Stimulated activated CD8-positive, alpha-beta memory T cell treated with anti-CD3 and anti-CD28 coated beads, Interleukin-4, amount 100 ng/mL, for 4 hours (primary cell): ENCODE measurements at places on chromosomes 1 and 21.

- DNase-seq: no peak
Observed at GRCh38 chr1:160839746-160840145, 22.9 kb downstream of the CD244 start.

DNA sequence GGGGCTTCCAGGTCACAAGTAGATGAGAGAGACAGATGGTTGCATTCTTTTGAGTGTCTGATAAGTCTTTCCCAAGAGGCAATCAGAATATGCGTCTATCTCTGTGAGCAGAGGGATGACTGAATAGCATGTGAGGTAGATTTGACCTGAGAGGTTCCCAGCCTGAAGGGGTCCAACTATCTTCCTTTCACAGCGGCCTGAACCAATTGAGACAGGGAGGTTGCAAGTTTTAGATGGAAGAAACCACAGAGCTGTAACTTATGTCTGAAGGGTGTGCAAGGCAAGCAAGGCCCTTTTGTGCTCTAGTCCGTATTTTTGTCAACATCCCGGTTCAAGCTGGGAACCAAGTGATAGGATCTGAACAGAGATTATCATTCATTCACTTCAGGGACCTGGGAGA is 9.9 kb upstream of the RNF187 start:
- DNase-seq: no peak

GRCh38 chr1:159743651-159744410 is 29.4 kb upstream of the CRP start:
- no peak for DNase-seq

DNA sequence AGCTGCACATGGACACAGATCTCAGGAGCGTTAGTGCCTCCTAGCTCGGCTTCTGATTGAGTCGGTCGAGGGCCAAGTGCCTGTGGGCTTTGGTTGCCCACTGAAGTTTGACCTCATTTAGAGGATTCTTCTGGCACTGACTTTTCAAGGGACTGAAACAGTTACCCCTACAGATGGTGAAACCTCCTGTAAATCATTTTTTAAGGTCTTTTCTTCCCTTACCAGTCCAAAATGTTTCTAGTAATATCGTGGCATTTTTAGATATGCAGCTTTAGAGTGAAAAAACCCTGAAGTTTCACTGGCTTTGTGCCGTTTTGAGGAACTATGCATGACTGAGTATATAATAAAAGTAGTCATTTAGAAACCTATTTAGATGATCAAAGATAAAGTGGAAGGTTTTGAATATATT is 34.7 kb upstream of the L1TD1 start:
- no peak for DNase-seq

DNA sequence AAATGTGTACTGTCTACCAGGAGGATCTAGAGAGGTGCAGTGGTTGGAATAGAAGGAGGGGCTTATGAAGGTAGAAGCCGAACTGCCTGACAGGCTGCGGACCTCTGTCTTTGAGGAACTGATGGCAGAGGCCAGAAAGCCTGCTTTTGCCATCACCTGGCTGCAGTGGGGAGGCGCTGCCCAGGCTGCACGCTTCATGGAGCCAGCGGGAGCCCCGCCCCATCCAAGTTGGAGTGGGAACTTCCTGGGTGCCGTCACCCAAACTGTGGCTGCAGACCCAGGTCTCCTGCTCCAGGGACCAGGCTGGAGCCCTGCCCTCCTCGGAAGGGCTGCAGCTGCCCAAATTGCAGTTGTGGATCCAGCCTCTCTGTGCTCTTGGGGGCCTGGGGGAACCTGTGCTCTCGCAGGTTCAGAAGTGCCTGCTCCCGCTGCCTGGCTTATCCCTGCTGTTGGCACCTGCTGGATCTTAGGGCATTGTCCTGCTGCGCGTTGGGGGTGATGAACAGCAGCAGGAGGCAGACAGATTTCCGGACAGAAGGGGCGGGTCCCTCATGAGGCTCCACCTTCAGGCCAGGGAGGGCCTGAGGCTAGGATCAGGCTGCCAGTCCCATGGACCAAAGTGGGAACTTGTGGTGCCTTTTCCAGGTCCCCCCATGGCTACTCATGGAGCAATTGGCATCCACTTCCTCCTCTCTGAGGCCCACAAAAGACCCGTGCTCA is 118.0 kb upstream of the PLPPR4 start:
- no peak for DNase-seq

DNA sequence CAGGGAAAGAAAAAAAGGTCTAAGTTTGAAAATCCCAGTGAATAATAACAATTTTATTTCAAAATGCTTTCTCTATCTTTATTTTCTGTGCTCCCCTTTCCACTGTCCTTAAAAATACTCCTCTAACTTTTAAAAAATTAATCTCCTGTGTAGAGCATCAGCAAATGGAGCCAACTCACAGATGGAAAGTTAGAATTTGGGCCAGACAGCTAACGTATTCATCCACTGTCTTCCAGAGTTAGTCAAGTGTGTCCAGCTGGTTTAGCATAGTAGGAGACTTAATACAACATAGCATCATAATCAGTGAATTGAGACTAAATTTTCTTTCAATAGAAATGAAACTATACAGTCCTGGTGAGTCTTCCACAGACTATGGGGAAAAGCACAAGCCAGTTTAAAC is 419.0 kb upstream of the LRRC7 start:
- no peak for DNase-seq

- no peak for DNase-seq
Observed at GRCh38 chr1:30063621-30064280, 659.6 kb downstream of the MATN1 start.

DNA sequence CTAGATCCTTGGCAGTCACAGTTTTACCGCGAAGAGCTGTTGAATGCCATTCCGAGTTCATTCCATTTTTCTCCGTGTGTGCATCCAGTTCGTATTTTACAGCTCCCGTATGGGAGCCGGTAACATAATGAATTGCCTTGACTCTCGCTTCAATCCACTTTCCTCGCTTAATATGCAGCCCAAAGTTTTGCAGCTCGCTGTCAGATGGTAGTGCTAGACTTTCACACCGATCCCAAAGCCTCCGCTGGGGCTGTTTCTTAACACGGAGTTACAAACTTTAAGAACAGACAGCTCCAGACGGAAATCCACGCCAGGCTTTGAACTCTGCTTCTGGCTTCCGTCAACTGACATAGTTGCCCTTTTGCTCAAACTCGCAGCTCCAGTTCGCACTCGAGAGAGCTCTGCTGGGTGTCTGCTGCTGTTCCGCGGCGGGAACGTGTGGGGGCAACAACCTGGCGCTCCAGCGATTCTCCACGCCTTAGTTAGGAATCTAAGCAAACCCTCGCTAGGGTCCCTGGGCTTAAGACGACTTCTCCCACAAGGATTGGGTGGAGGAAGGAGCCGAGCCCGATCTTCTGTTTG is 3.5 kb upstream of the ARID1A start:
- peak; percentile 50 for DNase-seq

DNA sequence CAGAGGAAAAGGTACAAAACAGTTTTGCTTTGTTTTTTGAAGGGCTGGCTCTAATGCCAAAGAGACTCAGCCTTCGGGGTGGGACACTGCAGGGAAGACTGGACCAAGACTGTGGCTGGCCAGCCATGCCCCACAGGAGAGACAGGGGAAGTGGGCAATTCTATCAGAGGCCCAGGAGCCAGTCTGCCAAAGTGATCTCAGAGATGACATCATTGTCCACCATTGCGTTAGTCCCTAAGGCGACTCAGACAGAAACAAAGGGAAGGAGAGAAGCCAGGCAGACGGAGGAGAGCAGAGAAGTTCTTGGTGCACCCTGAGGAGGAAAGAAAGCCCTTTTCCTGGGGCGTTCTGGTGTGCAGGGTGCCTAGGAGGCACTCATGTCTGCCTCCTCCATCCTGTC is 26.4 kb downstream of the OPTC start:
- no peak for DNase-seq

- DNase-seq: no peak
Observed at GRCh38 chr21:43918385-43918947, 53.4 kb downstream of the AGPAT3 start.

GRCh38 chr1:81430955-81431623 is 369.6 kb upstream of the ADGRL2 start:
- no peak for DNase-seq
